ENCODE measurements at places on chromosomes 1 and 21.

- no peak for DNase-seq
These were observed 65.6 kb downstream of the GTF2B start for GRCh38 chr1:88825721-88826120.

DNA sequence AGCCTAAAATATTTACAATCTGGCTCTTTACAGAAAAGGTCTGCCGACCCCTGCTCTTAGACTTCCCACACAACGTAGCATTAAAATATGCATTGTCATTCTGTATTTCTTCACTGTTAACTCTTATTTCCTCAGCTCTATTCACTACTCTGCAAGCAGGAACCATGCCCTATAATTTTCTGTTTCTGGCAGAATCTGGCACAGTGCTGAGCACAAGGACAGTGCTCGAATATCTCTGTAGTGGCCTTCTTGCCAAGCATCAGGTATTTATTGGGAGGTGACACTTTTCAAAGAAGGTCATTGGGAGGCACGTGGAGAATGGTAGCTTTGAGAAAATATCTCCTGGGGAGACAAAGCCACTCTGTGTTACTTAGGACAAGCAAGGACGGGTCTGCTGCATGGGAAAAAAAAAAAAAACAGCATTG lies 77.9 kb downstream of the PSMG1 start:
- no peak for DNase-seq

DNA sequence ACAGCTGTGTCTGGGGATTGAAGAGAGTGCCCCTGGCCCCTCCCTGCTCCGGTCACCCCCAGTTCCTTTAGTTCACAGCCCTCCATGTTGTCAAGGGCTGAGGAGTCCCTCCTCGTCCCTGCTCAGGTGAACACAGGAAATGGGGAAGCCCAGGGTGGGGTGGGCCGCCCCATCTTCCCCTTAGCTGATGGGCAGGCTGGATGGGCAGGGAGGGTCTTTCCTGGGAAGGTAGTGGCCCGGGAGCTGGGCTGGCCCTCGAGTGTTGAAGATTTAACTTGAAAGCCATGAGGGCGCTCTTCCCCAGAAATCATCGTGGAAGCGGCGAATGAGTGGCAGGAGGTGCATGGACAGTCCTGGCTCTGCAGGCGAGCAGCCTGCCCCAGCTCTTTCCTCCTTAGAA lies 18.3 kb upstream of the NPHP4 start:
- no peak for DNase-seq

DNA sequence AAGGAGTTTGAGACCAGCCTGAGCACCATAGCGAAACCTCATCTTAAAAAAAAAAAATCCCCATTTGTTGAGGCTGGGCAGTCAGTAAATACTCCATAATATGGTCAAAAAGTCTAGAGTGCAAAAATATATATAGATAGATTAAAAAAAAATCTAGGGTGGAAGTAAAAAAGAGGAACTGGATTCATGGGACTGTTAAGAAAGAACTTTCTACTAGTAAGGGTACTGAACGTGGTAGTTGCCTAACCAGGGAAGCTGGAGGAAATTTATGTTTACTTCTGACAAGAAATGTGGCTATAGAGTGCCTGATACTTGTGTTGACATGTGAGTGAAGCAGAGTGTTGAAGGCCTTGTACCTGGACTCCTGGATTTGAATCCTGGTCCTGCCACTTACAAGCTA lies 265.9 kb upstream of the FAM78B start:
- DNase-seq: no peak

GRCh38 chr1:14149431-14149830 lies 449.1 kb upstream of the KAZN start:
- no peak for DNase-seq

- DNase-seq: no peak
These were observed 1.1 kb upstream of the ZNF496 start for GRCh38 chr1:247332623-247333361.

- no peak for DNase-seq
These were observed 78.0 kb downstream of the SSBP3 start for GRCh38 chr1:54328066-54328636.

GRCh38 chr21:40926238-40926637 lies 79.3 kb upstream of the DSCAM start:
- no peak for DNase-seq

DNA sequence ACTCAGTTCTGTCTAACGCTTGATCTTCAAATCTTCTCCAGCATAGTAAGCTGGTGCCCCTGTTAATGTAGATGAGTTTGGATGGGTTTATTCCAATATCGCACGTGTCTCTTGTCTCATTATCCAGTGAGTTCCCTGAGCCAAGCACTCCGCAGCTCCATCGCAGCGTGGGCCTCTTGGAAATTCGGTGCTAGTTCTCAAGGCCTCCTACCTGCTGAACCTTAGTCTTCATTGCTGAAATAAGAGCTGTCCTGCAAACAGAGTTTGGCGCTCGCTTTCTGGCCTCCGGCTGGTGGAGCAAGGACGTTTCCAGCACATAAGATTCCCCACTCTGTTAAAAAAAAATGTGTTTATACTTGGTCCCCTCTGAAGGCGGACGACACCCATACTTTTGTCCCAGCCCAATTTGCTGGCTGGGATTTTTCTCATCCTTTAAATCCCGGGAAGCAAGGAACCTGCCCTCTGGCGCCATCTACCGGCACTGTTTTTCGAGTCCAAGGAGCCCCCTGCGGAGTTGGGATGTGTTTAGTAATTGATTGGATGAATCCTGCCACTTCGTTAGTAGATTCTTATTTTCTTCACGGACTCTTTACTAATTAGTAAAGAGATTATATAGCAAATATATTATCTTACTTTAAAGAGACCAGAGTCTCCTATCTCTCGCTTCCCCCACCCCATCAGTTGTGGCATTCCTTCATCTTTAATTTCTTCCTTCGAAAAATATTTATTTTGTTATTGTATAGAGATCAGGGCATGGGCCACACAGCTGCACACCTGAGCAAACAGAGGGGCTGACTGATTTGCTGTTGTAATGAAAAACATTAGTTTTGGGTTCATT lies 14.7 kb downstream of the JUN start:
- DNase-seq: no peak

DNA sequence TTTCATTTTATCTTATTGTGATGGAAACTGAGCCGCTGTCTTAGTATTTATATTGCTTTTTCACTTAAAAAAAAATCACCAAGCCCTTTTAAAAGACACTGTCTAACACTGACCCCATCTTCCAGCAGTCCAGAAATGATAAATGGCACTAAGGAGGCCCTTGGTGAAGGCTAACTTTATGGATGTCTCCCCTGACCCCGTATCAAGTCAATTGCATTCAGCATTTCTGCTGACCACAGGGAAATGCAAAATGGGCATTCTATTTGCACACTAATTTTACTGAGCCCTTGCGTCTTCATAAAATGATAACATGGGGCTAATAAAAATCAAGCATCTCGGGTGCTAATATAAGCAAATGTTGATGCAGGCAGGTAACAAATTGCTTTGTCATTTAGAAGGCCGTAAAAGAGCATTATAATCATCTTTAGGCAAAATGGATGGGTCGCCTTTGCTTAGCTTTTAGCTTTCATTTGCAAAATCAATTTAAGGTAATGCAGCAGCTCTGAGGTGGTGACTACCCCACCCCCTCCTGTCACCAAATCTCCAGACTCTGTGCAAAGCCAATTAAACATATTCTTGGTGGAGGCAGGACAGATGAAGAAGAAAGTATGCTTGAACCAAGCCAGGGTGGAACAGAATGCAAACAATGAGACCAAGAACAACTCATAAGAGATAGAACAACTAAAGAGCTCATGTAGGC lies 110.8 kb downstream of the BEND5 start:
- DNase-seq: no peak
